ENCODE measurements at places on chromosomes 3 and 15.

GRCh38 chr3:14725564-14726440 is 50.9 kb downstream of the C3orf20 start:
- DNase-seq, result no peak

- DNase-seq, result no peak
Observed at GRCh38 chr15:39999538-40000200, 39.3 kb downstream of the SRP14 start.

GRCh38 chr3:48739955-48740823 is 23.2 kb upstream of the IP6K2 start:
- peak; percentile 69 for DNase-seq

DNA sequence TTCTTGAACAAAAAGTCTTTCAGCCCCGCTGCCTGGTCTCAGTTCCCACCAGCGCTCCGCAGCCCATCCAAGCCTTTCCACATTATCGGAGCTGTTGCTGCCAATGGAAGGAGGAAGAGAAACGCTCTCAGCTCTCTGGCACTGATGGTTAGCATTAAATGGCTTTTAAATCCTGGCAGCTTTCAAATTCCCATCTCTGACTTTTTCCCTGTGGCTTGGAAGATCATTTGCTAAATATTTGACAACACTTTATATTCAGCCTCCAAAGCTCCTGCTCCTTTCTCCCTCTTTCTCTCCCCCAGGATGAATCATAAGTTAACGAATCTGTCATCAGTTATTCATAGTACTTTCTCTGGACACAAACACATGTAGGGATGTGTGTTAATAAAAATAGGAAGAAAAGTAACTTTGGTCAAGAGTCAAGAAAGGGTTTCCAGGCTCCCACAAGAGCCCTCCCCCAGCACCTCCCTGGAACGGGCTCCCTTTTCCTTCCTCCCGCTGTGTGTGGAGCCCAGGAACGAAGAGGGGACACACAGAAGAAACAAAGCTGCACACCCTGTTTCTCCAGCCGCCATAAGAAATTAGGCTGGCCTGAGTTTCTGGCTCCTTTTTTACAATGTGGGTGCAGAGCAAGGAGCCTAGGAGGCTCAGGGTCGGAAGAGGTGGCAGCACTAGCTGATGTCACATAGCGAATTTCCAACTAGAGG is 47.6 kb upstream of the TSEN2 start:
- no peak for DNase-seq

DNA sequence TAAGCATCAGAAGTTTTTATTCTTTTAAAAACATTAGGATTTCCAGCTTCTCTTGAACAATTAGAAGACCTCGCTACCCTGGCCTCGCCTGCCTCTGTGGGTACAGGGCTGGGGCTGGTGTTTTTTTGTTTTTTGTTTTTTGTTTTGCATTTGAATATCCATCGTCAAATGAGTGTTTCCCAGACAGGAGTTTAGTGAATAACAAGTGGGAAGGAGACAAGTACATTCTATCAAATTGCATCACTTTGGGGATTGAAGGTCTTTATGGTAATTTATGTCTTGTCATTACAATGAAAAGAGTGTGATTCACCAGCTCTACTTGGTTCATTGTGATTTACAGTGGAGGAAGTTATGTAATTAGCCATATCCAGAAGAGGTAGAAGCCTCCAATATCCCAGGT is 161.1 kb upstream of the UBE2E1 start:
- no peak for DNase-seq

- DNase-seq, result no peak
Observed at GRCh38 chr3:124364317-124365020, 365.8 kb upstream of the UMPS start.

GRCh38 chr15:80970018-80970657 is 19.5 kb downstream of the MESD start:
- peak; percentile 71 for DNase-seq

DNA sequence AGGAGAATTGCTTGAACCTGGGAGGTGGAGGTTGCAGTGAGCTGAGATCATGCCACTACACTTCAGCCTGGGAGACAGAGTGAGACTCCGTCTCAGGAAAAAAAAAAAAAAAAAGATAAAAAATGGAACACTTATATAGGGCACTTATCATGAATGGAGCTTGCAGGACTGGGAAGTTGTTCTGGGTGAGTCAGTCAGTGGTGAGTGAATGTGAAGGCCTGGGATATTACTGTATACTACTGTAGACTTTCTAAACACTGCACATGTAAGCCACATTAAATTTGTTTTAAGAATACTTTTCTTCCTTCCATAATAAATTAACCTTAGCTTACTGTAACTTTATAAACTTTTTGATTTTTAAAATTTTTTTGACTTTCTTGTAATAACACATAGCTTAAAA is 59.8 kb downstream of the SFMBT1 start:
- DNase-seq, result peak; percentile 3

DNA sequence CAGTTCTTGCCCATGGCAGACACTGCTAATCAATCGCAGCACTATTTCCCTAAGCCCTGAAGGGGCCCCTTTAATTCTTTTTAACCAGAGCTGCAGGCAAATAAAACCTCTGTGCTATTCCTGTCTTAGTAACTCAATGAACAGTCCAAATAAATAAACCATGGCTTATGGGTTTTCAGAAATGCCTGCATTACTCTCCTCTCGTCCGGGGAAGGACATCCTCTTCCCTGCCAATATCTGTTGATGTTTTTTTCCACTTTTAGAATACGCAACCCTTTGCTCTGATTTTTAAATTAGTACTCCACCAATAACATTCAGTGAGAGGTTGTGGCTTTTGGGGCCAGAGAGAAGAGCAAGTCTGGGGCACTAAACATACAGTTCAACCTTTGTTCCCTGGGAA is 35.2 kb upstream of the PRICKLE2 start:
- DNase-seq, result no peak

- DNase-seq, result no peak
Observed at GRCh38 chr15:72983801-72984545, 68.3 kb upstream of the NEO1 start.

DNA sequence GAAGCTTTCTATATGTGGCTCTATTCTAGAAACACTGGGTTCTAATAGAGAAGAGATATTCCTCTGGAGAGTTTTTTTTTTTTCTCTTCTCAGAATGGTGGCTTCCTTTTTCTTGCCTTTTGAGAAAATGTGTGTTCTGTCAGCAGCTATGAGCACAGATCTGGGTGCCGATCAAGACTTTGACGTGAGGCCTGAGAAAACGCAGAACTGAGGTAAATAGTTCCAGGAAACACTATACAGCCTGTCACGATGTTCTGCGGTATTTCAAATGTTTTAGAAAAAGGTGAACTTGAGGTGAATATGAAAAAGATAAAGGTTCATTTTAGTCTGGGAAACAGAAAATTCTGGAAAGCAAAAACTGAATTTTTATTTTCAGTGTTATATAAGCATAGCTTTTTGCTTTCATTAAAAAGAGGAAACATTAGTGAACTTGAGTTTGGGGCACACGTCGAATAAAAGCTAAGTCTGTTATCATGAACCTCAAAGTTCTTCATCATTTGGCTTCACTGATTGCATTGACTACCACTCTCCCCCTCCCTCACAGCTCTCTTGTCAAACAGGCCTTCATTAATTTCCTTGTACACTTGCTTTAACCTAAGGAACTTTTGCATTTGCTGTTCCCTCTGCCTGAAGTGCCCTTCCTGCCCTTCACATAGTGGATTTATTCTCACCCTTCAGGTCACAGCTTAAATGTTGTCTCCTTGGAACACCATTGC is 265.1 kb downstream of the NFKBIZ start:
- no peak for DNase-seq

- no peak for DNase-seq
Observed at GRCh38 chr3:60065227-60065868, 1015.5 kb upstream of the CFAP20DC start.

GRCh38 chr3:24320601-24321000 is 174.0 kb downstream of the THRB start:
- DNase-seq, result no peak

DNA sequence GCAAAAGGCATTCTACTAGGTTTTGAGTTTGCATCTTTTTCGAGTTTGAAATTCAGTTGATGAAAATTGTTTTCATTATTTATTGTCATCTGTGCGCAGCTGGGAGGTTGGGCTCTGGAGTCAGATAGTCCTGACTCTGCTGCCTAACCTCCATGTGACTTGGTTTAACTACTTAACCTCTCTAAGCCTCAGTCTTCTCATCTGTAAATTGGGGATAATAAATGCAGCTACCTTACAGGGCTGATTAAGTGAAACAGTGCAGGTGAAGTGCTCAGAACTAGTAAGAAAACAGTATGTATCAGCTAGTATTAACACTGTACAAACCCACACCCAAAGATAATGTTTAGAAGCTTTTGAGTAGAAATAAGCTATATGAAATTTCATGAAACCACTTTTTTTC is 14.1 kb upstream of the UBE2E1 start:
- no peak for DNase-seq

- DNase-seq, result no peak
Observed at GRCh38 chr15:32034106-32034505, 3.8 kb downstream of the CHRNA7 start.

DNA sequence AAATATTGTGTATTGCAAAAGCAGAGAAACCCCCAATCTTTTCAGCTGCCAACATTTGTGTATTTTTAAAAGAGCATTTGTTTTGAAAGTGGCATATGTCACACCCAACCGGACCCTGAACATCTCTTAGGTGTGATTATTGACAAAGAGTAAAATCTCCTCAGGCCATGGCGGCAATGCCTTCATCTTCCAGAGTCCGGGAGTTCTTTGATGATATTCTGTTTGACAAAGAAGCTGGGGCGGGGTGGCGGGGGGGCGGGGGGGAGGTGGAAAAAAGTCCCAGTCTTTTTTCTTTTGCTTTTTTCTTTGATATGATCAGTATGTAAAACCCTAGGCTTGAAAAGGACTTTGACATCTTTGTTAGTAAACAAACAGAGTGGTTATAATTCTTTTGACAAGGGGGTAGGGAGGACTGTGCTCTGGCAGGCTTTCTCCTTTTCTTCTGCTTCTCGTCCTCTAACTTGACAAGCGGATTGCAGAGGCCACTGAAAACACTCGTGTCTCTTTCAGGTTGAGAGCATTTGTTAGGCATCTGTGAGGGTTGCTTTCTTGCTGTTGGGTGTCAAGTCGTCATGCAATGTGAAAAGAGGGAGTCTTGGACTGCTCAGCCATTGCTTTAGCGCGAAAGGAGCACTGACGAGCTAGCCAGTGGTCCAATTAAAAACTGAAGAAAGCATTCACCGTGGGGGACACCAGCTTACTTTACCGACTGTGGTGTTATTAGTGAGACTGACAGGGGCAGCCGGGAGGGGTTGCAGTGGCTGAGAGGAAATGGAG is 243.2 kb downstream of the NSUN3 start:
- DNase-seq, result no peak

DNA sequence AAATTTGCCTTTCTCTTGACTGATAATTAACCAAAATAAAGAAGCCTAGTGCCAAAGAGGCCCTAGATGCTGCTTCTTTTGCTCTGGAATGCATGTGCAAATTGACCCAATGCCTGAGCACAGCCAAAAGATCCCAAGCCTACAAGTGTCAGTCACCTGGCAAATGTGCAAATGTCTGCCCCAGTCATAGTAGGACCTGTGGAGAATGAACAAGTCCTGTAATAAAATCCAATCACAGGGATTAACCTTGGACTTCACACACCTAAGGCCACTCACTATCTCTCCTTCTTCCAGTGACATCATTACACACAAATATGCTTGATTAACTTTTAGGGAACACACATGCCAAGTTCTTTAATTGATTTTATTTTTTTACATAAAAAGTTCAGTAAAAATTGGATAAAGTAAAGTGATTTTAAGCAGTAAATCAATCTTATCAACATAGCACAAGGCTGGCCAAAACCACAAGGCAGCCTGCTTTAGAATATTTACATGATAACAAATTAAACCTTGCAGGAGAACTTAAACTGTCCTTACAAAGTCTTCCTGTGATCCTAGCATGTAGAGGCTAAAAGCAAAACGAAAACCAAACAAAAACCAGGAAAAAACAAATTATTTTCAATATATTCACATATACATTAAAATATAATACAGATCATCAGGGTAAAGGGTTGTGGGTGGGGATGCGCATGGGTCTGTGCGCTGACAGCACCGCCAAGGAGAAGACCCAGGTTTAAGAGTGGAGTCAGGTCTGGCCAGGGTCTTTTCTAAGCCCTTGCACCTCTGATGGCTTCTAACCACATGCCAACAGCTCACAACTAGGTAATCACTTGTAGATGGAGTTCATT is 36.8 kb downstream of the NBEAL2 start:
- no peak for DNase-seq

GRCh38 chr3:58214484-58215316 is 3.9 kb upstream of the DNASE1L3 start:
- DNase-seq, result no peak

DNA sequence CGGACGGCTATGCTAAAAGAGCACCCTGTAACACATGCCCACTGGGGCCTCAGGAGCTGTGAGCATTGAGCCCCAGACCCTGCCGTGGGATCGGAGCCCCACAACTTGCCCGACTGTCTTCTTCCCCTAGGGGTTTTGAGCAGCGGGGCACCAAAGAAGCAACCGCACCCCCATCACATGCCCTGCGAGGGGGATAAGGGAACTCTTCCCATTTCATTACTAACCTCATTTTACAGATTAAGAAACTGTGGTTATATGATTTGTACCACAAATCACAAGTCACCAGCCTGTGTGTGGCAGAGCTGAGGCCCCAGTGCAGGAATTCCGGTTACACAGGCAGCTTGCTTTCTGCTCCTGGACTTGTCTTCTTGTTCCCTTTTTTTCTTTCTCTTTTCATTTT is 86.2 kb downstream of the CD47 start:
- DNase-seq, result no peak

DNA sequence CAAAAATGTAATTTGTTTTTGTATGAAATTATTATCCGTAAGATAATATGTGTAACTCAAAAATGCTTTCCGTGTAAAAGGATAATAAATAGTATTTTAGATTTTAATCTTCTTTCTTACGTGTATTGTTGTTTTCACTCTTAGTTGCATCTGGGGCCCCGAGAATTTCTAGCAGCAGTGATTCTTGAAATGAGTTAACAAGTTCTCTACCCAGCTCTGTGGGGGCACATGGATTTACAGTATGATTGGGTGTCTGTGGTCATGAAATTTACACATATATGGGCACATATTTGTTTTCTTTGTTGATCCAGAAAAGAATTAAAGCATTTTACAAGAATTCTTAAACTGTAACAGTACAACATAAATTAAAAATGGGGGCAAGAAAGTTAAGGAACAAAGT is 145.9 kb upstream of the LRRFIP2 start:
- DNase-seq, result no peak

- no peak for DNase-seq
Observed at GRCh38 chr15:84736375-84736774, 12.0 kb upstream of the ZNF592 start.

GRCh38 chr3:51269466-51269865 is 115.6 kb upstream of the MANF start:
- no peak for DNase-seq

DNA sequence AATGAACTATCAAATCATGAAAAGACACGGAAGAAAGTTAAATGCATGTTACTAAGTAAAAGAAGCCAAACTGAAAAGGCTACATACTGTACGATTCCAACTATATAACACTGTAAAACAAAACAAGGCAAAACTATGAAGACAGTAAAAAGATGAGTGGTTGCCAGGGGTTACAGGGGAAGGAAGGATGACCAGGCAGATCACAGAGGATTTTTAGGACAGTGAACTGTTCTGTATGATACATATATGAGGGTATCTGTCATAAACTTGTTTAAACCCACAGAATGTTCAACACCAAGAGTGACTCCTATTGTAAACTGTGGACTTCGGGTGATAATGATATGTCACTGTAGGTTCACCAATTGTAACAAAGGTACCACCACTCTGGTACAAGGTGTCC is 60.6 kb downstream of the CHSY1 start:
- no peak for DNase-seq

- no peak for DNase-seq
Observed at GRCh38 chr3:50128001-50128400, 27.1 kb upstream of the SEMA3F start.

GRCh38 chr3:49671291-49672288 is 2.6 kb upstream of the APEH start:
- DNase-seq, result peak; percentile 63
